GM13977 (cell line): ENCODE measurements at places on chromosomes 2 and 18.

DNA sequence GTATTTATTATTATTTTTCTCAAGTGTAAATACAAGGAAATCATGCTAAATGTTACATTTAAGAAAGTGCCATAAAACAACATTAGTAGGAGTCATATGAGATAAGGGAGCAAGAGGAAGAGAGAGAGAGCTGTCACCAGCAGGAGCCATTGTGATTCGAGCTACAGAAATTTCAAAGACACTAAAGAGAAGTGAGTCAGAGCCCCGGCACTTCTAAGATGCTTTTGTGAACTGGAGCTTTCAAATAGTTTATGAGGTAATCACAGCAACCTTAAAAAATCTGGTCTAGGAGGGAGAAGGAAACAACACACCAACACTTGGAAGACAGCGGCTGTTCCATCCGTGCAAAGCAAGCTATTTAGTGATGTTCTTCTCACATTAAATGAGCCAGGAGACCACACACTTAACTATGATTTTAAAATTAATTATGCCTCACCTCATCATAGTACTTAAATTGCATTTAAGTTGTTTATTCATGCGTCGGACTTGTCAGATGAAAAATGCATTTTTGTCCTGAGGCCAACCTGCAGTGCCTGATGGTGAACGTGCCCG is 382.7 kb upstream of the SALL3 start:
- DNase-seq, result no peak

GRCh38 chr2:219073413-219074129 is 12.8 kb upstream of the IHH start:
- peak; percentile 65 for DNase-seq

- no peak for DNase-seq
These were observed 218.2 kb downstream of the HRH4 start for GRCh38 chr18:24678626-24679025.

GRCh38 chr2:200968735-200969134 is 5.3 kb upstream of the ORC2 start:
- no peak for DNase-seq

- DNase-seq, result peak; percentile 55
These were observed 1.2 kb downstream of the ALK start for GRCh38 chr2:29920130-29920577.

DNA sequence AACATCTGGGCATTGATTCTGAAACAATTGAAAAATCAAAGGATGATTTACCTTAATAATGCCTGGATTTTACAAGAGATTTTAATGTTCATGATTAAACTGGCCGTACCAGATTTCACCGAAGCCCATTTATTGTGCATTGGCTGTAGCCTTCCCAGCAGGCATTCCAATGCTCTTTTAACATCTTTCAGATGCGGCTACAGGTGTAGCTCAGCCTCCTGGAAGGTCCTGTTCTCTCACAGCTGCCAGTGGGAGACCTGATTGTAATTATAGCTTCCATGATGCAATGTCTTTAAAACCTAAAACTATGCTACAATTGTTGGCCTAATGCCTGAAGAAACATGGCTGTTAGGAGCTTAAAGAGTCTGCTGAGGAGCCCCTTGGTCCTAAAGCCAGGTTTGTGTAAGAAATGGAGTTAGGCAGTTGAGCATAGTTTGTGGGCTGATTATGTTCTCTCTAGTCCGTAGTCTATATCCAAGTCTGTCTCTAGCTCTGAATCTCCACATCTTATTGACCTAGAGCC is 147.4 kb downstream of the CERS6 start:
- no peak for DNase-seq

GRCh38 chr2:3461801-3462492 is 57.4 kb downstream of the ADI1 start:
- DNase-seq, result peak; percentile 90
